Cerebellum (tissue), 4 donors: ENCODE measurements at places on chromosomes 1 and 21. TPM values are rescaled to one million over a fixed set of nuclear protein-coding genes. Genes with fewer than 3 reads are reported as not detected.

The LCE1C gene
- total RNA-seq = not detected

The BCL2L15 gene
- 0.91 TPM for total RNA-seq

The YRDC gene
- 6.4 TPM for total RNA-seq

The TMEM69 gene
- 19.8 TPM for total RNA-seq

The DMBX1 gene
- 0.82 TPM for total RNA-seq

The FCRL5 gene
- not detected for total RNA-seq

The ALG14 gene
- 3.2 TPM for total RNA-seq

The FCRL6 gene
- not detected for total RNA-seq

The S100A6 gene
- 21.5 TPM for total RNA-seq

The TSPAN2 gene
- 11.1 TPM for total RNA-seq

The GNAI3 gene
- 13.2 TPM for total RNA-seq

The HSD3B2 gene
- not detected for total RNA-seq

The LRRC3 gene
- 6.4 TPM for total RNA-seq

The LRRC38 gene
- total RNA-seq = 2.4 TPM

The OR2G6 gene
- total RNA-seq = under 0.01 TPM

The SETD4 gene
- 26.9 TPM for total RNA-seq

The KRTAP12-2 gene
- not detected for total RNA-seq

The CD244 gene
- not detected for total RNA-seq

The LIPI gene
- not detected for total RNA-seq

The TSEN15 gene
- 33.3 TPM for total RNA-seq

The CCDC17 gene
- total RNA-seq = 1.00 TPM

The CEPT1 gene
- total RNA-seq = 54.1 TPM

The FAM72C gene
- 1.4 TPM for total RNA-seq

The DTL gene
- 11.4 TPM for total RNA-seq
